Activated CD8-positive, alpha-beta memory T cell treated with anti-CD3 and anti-CD28 coated beads for 48 hours (primary cell): ENCODE measurements at places on chromosomes 4 and X.

DNA sequence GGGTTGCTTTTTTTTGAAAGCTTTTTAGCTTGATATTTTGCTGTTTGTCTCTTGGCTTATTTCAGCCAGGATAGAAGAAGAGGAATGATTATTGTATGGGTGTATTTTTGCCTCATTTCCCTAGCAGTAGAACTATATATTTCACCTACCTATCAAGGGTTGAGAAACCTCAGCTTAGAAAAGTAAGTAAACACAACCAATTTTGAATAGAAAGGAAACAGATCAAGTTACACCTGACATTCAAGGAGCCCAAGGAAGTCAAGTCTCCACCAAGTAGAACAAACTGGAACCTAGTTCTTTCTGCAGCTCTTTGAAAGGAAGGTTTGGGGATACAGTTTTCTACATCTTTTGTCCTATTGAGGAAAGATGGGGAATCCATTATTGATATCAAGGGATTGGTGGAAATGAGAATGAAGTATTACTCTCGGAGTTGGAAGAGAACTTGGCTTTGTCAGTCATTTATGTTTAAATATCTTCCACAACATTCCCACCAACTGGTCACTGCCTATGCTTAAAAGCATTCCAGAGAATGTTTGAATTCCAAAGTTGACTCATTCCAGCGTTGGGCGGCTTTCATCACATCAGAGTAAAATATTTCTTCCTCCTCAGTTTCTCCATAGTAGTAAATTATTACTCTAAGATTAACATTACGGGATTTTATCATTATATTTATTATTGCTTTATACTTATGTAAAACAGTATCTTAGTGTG is 207.8 kb upstream of the CNKSR2 start:
- DNase-seq, result no peak

DNA sequence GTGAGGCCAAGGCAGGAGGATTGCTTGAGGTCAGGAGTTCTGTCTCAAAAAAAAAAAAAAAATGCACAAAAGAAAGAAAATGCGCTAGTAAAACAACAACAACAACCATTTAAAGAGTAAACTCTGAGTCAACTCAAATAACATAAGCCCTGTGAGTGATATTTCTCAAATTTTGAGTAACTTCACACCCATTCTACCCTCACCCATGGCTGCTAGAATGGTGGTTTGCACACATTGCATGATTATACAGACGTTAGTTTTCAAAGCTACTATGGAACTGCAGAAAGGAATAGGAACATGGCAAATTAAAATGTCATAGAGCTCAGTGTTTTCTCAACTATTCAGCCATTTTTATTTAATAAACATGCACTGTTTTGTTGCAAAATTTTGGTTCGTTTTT is 145.9 kb downstream of the OPHN1 start:
- no peak for DNase-seq

DNA sequence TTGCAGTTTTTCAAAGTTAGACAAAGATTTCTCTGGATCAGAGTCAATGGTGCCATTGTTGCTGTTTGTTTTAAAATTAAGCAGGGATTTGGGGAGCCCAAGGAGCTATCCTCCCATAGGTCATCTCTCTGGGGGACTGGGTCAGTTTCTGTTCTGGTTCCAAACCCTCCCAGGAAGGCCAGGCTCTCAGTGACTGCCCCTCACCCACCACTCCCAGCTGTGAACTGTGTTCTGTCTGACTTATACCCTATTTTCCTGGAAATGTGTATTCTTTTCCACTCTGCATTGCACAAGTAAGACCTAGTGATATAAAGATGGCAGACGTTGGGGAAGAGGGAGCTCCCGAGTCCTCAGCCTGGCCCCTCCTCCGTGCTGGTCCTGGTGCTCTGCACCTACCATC is 65.8 kb downstream of the NHS start:
- no peak for DNase-seq

GRCh38 chrX:44978976-44979375 is 106.0 kb downstream of the KDM6A start:
- DNase-seq, result no peak

DNA sequence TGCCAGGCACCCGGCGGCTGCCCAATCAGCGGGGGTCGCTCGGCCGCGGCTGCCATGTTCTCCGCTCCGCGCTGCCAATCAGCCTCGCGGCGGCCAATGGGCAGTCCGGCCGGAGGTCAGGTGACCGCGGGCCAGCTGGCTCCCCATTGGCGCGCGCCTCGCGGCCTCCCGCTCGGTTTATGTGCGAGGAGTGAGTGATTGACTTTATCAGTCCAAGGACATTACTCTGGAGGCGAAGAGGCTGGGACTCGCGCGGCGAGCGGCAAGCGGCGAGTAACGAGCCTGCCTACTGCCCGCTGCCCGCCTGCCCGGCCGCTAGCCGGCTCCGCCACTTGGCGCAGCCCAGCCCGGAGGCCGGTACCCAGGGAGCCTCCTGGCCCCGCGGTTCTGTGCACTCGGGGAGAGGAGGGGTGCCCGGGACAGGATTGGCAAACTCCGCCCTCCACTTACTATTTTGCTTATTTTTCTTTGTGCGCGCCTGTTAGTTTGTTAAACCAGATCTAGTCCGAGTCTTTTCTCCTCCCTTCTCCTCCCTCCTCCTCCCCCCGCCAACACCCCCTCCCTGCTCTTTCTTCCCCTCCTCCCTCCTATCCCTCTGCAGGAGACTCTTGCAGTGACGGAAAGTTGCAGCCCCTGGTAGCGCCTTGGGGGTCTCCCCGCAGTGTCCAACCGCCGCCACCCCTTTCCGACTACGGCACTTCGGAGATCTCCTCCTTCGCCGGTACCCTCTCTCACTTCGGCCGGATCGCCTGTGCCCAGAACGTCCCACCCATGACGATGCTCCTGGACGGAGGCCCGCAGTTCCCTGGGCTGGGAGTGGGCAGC is at the start of gene ZIC3:
Gene ZIC3, plus strand, starts transcription at position 207 of the 825 bp plus-strand sequence. Its CDS starts 565 bp downstream, at position 772.
- no peak for DNase-seq

- DNase-seq, result no peak
These were observed 96.3 kb downstream of the MAML3 start for GRCh38 chr4:140057701-140058100.
